Karpas-422 (cell line): ENCODE measurements at places on chromosomes 12 and 14. TPM values are rescaled to one million over a fixed set of nuclear protein-coding genes. Genes with fewer than 3 reads are reported as not detected.

Gene C12orf76
- total RNA-seq: 12.8 and 24.6 TPM in 2 replicates

GRCh38 chr14:58824106-58824505 lies 186.3 kb downstream of the DACT1 start:
- no peaks in the 10 kb centered on the region for H3K27me3 ChIP-seq
- H3K4me1 ChIP-seq: no peaks in the 10 kb centered on the region
- no peak for DNase-seq
- no peak overlapping the region for H3K4me3 ChIP-seq

GRCh38 chr14:69865701-69866365 lies 13.4 kb upstream of the SMOC1 start:
- DNase-seq: no peak
- H3K27me3 ChIP-seq: no peaks in the 10 kb centered on the region; the same call in 1 of the 2 replicates
- H3K27ac ChIP-seq: no peak overlapping the region
- H3K36me3 ChIP-seq: no peaks in the 10 kb centered on the region
- no peaks in the 10 kb centered on the region for H3K4me1 ChIP-seq

DNA sequence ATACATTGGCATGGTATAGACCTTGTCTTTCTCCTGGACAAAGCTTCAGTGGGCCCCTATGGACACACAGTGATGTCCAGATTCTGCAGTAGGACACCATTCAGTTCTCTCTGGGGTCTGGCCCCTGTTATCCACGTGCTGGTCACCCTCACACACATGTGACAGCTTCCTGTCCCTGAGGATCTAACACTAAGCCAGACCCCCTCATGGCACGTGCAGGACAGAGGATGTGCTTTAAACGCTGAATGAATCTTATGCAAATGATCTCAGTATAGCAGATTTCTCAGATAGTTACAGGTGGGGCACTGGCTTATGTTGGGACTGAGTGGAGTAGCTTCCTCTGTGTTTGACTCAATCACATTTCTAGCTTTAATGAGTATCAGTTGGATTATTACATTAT lies 33.7 kb downstream of the SLC24A4 start:
- no peaks in the 10 kb centered on the region for H3K27me3 ChIP-seq
- no peaks in the 10 kb centered on the region for H3K36me3 ChIP-seq
- H3K27ac ChIP-seq: no peak overlapping the region
- no peak overlapping the region for H3K4me3 ChIP-seq

Gene WNT1
- total RNA-seq: not detected in 2 replicates
